ENCODE measurements at places on chromosomes 11 and 22. TPM values are rescaled to one million over a fixed set of nuclear protein-coding genes. Genes with fewer than 3 reads are reported as not detected.

CREB3L1 gene
- total RNA-seq, result 25.8 TPM

SLC29A2 gene
- 2.0 TPM for total RNA-seq

CRACR2B gene
- 4.3 TPM for total RNA-seq

TECTA gene
- 0.62 TPM for total RNA-seq

RHBDD3 gene
- 11.8 TPM for total RNA-seq

DNA sequence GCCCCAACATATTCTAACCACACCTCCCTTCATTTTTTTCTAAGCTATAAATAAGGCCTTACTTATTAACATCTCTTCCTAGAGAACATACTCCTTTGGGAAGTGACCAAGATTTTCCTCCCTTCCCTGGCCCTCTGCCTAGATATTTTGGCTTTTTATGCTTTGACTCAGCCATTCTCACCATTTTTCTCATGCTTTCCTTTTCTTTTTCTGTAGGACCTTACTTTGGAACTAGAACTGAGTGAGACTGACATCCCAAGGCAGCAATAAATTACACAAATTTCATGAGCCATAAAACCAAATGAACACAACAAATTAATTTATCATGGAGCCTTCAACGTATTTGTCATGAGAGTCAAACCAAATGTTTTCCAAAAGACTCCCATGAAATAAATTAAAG is 142.7 kb upstream of the CTSC start:
- DNase-seq, result no peak

GRCh38 chr11:121488641-121489040 is 35.9 kb upstream of the SORL1-AS1 start:
- DNase-seq, result no peak

DNA sequence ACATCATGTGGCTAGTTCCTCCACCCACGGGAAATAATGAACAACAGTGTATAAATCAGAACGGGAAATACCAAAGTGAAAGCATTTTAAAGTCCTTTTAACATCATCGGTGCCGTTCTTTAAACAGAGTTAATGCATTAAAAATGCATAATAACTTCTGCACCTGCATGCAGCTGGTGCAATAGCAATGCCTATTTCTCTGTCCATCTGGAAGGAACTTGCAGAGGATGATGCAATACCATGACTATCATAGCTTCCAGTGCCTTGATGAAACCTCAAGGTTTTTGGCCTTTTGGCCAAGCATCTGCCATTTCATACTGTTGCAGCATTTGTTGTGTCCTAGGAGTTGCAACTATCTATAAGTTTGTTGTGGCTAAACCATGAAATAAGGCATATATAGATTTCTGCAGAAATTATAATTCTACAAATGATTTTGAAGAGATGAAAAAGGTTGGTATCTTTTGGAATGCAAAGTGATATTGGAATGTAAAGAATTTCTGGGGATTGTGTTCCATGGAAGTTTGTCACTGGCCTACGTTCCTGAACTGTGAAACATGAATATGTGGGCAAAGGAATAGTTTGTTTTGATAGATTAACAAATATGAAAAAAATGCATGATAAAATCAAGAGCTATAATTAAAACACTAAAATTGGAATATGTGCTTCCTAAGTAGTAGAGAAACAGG is 9.8 kb upstream of the EIF3F start:
- no peak for DNase-seq

DNA sequence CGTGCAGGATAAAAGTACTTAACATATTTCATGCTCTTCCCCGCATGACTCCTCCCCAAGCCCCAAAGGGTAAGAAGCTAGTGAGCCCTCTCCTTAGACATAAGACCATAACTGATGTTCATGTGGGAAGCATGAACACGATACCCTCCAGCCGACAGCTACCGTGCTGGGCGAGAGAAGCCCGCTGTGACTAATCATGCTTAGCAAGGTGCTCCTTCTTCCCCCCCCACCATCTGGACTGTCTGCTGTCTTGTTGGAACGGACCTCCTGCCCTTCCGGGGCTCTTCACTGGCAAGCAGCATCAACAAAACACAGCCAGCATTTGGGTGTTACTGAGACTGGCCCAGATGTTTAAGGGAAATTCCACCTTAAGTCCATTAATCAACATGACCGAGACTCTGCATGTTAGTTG is 200.6 kb downstream of the DBX1 start:
- DNase-seq, result no peak

DNA sequence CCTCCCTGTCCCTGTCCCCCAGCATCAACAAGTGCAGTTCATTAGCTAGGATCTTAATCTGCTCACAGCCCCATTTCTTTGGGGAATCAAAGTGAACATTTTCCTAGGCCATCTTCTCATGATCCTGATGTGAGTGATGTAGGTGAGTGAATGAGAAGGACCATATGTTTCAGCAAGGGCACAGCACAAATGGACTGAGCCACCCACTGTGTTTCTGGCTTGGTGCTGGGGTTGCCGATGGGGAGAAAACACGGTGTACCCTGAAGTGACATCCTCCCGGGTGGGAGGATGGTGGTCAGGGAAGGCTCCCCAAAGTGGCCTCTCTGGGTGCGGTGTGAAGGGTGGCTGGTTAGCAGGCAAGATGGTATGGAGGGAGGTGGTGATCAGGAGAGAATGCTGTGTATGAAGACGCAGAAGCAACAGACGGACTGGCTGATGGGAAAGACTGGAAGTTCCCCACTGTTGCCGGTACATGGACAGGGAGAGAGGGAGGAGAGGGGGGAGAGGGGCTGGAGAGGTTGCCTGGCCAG is 72.2 kb downstream of the JAM3 start:
- no peak for DNase-seq

DNA sequence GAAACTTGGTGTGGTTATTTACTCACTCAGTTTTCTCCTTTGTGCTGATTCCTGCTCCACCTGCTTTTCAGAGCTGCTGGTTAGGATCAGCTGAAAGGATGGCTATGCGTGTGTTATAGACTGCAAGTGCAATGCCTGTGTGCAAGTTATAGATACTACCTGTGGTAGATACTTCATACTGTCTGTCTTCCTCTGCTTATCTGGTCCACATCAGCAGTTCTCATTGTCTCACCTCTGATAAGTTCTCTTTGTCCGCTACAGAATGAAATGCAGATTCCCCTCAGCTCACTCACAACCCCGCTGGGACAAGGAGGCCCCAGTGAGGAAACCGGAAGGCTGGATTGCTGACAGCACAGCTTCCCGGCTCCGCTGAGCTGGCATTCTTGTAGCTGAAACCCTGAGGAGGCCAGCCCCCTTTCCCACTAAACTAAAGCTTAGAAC is 37.5 kb upstream of the LYVE1 start:
- DNase-seq, result peak; percentile 87

DNA sequence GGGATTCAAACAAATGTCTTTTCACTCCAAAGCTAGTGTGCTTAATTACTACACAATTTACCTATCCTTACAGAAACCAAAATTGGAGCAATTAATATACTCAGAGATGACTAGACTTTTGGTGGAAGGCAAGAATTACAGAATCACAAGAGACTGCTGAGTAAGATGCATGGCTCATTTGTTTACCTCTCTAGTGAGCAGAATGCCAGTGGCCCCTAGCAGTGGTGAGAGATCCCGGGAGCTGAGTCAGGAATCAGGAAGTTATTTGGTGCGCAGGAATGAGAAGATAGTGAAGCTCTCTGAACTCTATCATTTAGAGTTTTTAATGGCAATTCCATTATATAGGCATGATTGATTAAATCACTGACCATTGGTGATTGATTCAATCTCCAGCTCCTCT is 188.9 kb upstream of the SESN3 start:
- DNase-seq, result no peak
